ENCODE measurements at places on chromosomes 7 and 10.

GRCh38 chr10:107657851-107658250, 493.3 kb upstream of the SORCS1 start:
- DNase-seq = no peak

GRCh38 chr10:124268976-124269375, 149.7 kb downstream of the OAT start:
- no peak for DNase-seq

GRCh38 chr10:71232089-71232998, 20.0 kb downstream of the UNC5B start:
- DNase-seq = peak; percentile 91

DNA sequence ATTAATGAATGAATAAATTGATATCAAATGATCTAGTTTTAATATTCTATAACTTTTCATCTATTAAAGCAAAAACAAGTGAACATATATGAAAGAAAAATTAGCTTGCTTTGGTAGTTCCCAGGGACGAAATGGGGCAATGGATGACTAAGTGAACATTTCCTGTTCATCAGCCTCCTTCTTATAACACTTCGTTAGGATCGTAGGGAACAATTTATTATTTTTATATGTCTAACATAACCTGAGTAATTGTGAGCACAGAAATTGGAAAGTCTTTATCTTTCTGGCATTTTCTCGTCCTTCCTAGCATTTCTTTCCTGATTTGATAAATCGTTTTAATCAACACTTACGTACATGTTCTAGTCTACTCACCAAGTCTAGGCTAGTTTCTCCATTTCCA, 59.1 kb upstream of the PPP1R3C start:
- no peak for DNase-seq

GRCh38 chr10:77392851-77393250, 244.8 kb downstream of the KCNMA1 start:
- no peak for DNase-seq

DNA sequence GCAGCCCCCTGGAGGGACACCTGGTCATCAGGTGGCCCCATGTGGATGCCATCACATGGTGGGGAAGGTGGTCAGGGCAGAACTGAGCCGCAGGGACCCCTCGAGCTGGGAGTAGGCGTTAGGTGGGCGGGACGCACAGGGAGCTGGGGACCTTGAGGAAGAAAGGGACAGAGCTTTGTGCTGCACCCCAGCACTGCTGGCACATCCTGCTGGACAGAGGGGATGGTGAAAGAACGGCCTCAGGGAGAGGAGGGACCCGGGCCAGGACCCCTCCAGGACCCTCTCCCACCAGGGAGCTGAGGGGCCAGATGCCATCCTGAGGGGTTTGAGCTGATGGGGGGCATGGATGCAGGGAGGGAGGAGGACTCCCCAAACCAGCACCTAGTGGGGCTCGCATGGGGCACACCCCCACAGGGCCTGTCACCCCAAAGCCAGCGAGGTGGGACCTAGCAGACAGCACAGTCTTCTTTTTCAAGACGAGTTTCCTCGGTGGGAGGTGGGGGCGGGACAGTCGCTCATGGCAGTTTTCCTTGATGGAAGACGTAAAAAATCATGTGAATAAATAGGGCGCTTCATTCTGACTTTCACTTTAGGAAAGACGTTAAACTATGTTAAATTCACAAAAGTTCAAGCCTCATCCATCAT, 43.3 kb downstream of the STK32C start:
- DNase-seq = no peak

DNA sequence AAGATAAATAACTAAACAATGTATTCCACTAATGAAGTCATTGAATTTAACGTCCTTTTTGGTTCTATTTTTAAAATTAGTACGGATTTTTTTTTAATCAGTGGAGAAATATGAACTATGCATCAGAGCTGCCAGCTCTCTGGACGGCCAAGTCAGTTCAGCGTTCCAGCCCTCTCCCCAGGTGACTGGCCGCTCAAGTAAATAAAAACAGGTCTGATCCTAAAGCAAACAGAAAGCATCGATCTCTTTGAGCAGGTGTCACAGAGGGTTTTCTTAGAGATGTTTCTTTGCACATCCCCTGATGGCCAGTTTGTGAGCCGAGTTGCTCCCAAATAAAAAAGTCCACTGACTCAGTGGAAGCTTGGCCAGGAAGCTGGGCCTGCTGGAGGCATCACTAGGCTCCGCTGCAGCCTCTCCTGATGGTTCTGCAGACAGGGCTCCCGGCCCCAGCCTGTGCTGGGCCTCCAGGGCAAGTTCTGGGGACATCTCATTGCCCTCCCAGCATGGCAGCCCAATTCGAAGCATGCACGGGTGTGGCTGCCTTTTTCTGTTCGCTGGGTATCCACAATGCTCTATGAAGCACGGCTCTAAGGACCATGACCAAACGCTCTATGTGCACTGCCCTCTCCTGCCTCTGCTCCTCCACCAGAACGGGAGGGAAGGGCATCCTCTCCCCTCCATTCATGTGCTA, 74.7 kb upstream of the PPP2R2D start:
- no peak for DNase-seq

- DNase-seq = no peak
Observed at GRCh38 chr10:8130973-8131911, 76.8 kb downstream of the GATA3 start.

DNA sequence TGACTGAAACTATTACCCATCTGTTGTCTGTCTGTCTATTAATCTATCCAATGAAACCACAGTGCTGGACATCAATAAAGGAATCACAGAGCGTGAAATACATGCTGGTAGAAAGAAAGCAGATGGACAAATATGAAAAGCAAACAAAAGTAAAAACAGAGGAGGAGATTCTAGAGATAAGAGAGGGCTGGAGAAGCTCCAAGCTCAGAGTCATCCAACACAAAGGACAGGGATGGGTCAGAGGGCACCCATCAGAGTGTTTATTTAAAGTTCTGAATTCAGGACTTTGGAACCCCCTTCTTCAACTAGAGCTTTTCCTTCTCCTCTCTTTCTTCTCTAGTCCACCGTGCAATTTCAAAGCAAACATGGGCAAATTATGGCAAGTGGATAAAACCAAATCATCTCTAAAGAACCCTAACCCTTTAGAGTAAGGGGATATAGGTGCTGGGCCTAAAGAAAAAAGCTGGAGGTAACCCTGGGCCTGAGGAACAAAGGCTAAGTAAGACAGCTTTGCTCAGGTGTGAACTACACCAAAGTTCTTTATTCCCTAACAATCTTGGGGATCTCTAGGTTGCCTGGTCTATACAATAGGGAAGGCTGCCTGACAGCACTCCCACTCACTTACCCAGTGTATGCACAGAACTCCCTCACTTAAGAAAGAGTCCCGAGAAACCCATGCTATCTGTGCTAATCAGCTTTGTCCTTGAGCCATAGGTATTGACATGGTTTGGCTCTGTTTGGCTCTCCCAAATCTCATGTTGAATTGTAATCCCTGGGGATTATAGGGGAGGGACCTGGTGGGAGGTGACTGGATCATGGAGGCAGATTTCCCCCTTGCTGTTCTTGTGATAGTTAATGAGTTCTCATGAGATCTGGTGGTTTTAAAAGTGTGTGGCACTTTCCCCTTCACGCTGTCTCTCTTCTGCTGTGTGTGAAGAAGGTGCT, 97.0 kb downstream of the BAMBI start:
- DNase-seq = no peak

DNA sequence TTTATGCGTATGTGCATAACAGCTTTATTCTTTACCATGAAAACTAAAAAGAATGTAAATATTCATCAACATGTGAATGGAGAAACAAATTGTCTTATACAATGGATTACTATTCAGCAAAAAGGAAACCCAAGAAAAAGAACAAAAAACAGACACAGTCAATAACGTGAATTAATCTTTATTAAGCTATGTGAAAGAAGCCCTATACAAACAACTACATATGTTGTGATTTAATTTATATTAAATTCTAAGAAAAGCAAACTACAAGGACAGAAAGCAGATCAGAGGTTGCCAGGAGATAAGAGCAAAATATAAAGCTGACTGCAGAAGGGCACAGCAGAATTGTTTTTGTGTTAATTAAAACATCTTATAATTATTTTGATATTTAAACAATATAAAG, 756.4 kb upstream of the MBL2 start:
- no peak for DNase-seq

- DNase-seq = no peak
Observed at GRCh38 chr7:157895520-157896375, 558.9 kb downstream of the DNAJB6 start.

DNA sequence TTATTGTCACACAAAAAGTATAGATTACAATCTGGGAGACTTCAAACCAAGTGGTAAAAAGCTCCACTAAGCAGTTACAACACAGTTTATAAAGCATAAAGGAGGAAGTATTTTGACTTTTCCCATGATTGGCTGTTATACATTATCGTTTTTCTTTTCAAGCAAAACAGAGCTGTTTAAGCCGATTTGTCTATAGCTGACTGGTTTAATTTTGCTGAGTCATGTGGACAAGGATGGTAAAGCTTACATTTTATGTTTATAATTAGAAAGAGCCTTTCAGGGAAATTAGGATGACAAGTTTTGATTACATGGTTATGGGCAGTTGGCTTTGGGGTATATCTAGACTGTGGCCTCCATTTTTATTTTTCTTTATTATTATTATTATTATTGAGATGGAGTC, 152.5 kb upstream of the STK17A start:
- DNase-seq = no peak

GRCh38 chr10:52955337-52955736, 182.8 kb upstream of the MBL2 start:
- no peak for DNase-seq

- no peak for DNase-seq
Observed at GRCh38 chr10:44993226-44993921, 7.3 kb upstream of the ZNF22 start.

GRCh38 chr7:157558061-157558460, 221.3 kb downstream of the DNAJB6 start:
- DNase-seq = no peak

GRCh38 chr10:69332278-69333010, 54.1 kb downstream of the HK1 start:
- DNase-seq = no peak

DNA sequence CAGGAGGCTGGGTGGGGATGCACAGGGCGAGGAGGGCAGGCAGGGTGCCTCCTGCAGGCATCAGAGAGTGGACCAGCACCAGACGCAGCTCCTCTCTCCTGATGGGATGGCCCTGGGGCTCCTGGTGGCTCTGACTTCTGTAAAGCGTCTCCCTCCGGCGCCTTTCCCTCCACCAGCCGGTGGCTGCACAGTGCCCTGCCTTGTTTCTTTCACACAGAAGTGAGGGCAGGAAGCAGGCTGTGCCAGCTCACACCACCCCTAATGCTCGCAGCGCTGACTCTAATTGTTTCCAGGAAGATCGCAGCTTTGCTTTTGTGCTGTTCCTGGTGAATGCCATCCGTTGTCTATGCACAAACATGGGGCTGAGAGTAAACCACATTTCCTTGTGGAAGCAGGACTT, 152.3 kb upstream of the LANCL2 start:
- peak; percentile 13 for DNase-seq

DNA sequence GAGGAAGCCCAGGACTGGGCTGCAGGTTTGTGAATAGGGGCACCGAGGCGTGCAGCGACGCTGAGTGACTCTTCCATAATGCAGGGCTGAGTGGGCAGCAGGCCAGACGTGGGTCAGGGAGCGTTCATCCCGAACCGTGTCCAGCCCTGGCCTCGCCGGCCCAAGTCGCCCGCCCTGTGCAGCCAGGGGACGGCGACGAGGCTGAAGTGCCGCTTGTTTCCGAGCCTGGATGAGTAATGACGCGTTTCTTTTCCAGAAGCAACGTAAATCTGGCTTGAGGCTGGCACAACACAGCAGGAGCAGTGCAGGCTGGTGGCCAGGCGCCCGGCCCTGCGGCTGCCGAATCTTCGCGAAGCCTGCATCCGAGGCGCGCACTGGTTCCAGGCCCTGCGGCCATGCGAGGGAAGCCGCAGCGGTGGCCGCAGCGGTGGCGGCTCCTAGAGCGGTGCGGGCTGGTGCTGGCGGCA, 74.0 kb upstream of the SEC61G start:
- DNase-seq = no peak

GRCh38 chr10:98411768-98412167, 3.2 kb downstream of the PYROXD2 start:
- no peak for DNase-seq

DNA sequence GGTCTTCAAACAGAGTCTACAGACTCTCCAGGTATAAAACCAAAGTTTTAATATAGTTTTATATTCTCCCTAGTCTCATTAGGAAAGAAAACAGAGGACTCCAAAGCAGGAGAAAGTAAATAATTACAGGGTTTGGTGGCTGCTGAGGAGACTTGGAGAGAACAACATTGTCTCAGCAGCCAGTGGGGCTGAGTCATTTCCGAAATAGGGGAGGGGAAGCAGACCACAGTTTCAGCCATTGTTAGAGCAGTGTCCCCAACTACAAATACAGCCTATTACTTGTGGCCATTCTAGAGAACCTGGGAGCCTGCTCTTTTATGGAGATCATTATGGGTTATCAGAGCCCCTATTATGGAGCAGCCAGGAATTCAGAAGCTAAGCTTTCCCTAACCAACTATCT, 44.2 kb upstream of the A1CF start:
- no peak for DNase-seq

DNA sequence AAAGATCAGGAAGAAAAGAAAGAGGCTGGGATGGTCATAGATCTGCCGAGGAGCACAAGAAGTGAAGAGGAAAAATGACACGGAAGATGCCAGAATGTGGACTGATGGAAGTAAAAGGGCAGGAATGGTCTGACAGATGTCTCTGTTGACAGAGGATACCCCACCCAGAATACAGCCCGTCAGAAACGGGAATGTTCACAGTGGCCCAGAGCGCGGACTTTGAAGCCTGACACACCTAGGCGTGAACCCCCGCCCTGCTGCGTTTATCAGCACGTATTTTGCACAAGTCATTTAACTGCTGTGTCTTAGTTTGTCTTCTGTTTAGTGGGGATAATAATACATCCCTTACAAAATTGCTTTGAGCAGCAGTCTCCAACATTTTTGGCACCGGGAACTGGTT, 27.1 kb downstream of the AKR1B1 start:
- DNase-seq = no peak

DNA sequence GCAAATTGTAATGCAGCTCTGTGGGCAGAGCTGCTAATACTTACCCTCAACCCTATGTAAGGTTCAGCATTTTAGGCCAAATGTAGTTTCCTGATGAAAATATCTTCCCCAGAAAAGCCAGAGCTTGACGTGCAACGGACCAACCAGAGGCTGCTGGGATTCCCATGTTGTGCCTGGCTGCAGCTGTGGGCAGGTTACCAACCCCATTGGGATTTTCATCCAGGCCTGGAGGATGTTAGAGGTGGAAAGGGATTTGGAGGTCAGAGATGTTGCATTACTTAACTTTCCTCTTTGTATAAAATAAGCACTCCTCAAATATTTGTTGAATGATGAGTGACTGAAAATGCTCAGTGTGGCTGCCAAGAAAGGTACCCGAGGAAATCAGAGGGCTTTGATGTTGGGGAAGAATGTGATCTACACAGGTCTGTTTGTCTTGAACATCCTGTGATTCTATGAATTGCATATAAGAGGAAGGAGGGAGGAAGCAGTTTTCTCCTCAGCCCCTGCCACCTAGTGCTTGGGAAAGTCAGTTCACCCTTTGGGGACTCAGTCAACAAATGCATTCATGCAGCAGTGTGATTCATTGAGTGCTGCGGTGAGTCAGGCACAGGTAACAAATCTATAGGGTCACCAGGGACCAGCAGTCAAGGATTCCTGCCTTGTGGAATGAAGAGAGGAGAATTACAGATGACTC, 487.2 kb downstream of the RPS24 start:
- DNase-seq = no peak
